ENCODE measurements at places on chromosomes 1 and 21.

- DNase-seq, result no peak
Observed at GRCh38 chr1:88333086-88333695, 350.9 kb upstream of the PKN2 start.

DNA sequence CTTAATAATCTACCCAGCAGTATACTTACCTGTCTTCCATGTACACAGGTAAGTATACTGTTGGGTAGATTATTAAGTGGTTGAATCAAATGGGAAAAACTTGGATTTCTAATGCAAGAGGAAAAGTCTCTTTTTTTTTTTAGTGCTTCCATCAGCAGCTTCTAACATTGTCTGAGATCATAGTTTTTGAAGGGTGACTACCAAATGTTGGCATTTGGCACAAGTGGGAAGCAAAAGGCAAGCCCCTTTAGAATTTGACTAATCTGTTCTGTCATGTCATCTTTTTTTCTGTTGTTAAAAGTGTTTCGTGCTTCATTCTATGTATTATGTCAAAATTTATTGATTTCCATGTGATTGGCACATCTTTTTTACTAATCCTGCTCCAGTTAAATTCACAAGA, 547 bp downstream of the FMO1 start:
- DNase-seq, result no peak

GRCh38 chr1:175099916-175100315, 32.3 kb downstream of the TNN start:
- DNase-seq, result no peak

- no peak for DNase-seq
Observed at GRCh38 chr21:39012326-39013230, 170.7 kb downstream of the PSMG1 start.

DNA sequence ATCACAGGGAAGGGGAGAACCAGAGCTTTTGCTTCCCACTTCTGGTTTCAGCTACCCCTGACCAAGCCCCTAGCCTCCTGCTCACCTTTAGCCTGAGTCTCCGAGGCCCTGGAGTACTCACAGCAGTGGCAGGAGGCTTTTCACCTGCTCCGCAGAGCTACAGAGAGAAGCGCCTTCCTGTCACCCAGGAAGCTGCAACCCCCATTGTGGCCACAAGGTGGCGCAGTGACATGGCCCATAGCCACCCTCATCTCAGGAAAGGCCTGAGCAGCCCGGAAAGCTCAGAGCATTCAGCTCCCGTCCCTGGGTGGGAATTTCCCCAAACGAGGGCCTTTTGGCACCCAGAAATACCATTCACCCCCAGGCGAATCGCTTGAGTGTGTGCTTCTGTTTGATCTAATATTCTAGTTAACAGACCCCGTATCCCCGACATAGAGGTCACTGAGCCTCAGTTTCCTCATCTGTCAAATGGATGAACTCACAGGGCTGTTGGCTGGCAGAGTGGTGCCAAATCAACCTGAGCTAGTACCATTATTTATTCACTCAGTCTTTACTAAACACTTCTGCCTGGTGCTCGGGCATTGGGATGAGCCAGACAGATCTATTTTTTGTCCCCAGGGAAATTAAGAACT, 25.3 kb downstream of the A3GALT2 start:
- DNase-seq, result peak; percentile 86

DNA sequence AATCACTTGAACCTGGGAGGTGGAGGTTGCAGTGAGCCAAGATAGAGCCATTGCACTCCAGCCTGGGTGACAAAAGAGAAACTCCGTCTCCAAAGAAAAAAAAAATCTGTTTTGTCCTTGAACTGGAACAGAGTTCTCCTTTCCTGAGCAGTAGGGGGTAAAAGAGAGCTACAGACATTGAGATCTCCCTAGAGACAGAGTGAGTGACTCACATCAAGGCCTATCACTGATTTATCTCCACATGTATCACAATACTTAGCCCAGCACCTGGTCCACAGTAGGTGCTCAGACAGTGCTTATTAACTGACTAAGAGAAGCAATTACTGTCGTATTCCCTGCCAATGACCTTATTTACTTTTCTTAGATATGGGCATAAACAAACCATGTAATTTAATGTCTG, 354.1 kb upstream of the C1orf87 start:
- DNase-seq, result no peak

DNA sequence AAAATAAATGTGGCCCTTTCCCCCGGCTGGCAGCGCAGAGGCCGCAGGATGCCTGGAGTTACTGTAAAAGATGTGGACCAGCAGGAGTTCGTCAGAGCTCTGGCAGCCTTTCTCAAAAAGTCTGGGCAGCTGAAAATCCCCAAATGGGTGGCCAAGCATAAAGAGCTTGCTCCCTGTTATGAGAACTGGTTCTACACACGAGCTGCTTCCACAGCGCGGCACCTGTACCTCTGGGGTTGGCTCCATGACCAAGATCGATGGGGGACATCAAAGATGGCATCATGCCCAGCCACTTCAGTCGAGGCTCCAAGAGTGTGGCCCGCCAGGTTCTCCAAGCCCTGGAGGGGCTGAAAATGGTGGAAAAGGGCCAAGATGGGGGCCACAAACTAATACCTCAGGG, 95.9 kb downstream of the LRIG2 start:
- DNase-seq, result no peak

DNA sequence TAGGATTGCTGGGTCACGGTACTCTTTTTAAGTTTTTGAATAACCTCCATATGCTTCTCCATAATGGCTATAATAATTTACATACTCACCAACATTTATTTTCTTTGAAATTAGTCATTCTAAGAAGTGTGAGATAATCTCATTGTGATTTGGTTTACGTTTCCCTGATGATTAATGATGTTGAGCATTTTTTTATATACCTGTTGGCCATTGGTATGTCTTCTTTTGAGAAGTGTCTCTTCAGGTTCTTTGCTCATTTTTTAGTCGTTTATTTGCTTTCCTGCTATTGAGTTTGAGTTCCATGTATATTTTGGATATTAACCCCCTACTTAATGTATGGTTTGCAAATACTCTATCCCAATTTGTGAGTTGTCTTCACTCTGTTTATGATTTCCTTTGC, 9.3 kb downstream of the RNF187 start:
- DNase-seq, result no peak

- DNase-seq, result no peak
Observed at GRCh38 chr1:201362906-201363305, 14.6 kb downstream of the TNNT2 start.

DNA sequence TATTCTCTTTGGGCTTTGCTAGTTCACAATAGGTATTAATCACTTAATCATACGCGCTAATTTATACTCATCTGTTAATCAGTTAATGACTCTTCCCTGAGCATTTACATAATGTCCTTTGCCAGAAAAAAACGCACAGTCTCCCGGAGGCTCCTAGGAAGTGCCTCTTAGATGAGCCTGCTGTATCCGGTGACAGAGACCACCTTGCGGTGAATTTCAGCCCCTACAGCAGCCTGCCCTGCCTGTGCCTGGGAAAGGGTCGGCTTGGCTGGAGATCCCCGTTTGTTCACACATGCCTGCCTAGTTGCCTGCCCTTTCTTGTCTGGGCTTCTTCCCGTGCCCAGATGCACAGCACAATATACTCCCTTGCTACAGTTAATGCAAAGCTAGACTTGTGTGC, 152.9 kb downstream of the ZBTB18 start:
- no peak for DNase-seq

DNA sequence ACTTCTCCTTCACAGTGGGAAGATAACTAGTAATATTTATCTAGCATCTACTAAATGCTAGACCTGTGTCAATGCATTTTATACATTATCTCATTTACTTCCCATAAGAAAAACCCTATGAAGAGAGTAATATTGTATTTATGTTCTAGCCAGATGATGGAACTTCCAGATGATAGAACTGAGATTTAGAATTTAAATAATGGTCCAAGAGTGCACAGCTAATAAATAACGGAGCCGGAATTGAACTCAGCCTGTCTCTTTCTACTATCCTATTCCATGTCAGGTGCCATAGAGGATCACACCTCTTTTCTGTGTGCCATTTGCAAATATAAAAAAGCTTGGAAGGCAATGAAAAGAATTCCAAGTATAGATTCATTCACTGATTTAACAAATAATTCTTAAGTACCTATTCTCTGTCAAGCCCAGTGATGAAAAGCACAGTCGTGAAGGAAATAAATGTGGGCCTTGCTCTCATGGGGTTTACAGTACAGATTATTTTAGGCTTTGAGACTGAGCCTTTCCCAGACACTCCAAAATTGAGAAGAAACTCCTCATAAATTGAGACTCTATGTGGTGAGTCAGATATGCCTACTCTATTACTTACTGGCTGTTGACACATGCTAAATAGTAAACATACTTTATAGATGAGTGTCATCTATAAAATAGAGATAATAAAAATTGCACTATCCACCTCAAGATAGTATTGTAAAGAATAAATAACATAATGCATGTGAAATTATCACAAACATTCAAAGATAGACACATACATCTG, 378.0 kb upstream of the PRMT6 start:
- DNase-seq, result no peak

DNA sequence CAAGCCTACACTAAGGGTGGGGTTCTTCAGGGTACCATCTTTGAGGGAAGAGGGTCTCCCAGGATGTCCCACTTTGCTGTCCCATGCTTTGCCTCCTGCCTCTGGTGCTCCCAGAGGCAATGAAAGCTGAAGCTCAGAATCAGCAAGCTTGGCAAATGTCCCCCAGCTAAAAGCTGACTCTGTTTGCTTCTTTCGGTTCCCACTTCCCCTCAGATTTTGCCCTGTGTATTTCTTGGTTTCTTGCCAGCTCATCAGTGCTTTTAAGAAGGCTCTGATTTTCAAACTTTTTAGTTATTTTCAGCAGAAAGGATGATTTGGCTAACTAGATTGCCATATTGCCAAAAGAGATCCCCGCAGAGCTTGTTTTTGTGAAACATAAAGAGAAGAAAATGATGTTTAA, 33.1 kb upstream of the COG2 start:
- no peak for DNase-seq

- DNase-seq, result peak; percentile 42
Observed at GRCh38 chr1:92486251-92487077, at the start of gene GFI1. Gene GFI1, minus strand, starts transcription at chr1:92486925. Its CDS starts 3,438 bp downstream, at chr1:92483487.

- DNase-seq, result peak; percentile 61
Observed at GRCh38 chr1:65001231-65001792, 35.0 kb upstream of the JAK1 start.

- no peak for DNase-seq
Observed at GRCh38 chr1:186897008-186897407, 68.3 kb downstream of the PLA2G4A start.

DNA sequence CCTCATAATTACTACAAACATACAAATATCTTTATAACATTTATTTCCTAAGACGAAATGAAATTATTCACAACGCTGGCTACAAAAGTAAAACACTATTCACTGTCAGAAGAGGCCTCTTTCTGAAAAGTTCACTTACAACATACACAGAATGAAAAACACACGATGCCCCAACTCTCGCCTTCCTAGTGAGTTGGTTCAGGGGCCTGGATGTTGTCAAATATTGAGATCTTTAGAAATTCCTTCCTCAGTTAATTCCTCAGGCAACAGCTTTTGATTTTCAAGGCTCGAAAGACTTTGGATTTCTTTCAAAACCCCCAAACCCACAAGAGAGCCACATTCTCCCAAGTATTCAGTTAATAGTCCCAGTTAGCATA, 14.2 kb upstream of the KCNE1 start:
- no peak for DNase-seq

DNA sequence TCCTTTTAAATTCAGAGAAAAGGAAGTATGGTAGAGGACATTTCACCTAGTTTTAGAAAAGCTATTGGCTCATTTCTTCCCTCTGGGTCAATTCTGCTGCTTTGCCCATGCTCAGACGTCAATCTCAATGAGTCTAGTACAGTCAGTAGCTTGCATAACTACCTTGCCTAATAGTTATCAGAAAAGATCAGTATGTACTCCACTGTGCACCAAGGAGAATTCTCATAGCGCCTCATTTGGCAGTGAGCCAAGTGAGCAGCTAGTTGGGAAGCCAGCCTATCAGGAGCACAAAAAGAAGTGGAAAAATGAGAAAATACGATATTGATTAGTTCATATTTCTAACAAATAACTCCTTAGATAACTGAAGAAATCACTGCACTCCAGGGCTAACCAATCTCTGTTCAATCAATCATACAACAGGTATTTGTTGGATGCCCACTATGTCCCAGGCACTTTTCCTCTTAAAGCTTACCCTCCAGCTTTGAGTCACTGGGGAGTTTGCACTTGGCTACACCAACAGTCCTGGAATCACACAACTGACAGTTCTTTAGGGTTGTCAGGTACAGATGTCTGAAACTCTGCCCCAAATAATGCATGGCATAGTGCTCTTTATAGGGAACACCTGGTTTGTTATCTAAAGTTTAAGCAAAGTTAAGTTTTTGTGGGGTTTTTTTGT, 50.2 kb downstream of the PRDX6 start:
- no peak for DNase-seq

- no peak for DNase-seq
Observed at GRCh38 chr1:199067483-199067882, 428.6 kb downstream of the PTPRC start.

- no peak for DNase-seq
Observed at GRCh38 chr1:168121401-168122011, 15.2 kb downstream of the GPR161 start.

GRCh38 chr1:79539001-79539400, 532.5 kb upstream of the ADGRL4 start:
- no peak for DNase-seq

GRCh38 chr1:58902830-58903513, 119.1 kb upstream of the JUN start:
- DNase-seq, result no peak

DNA sequence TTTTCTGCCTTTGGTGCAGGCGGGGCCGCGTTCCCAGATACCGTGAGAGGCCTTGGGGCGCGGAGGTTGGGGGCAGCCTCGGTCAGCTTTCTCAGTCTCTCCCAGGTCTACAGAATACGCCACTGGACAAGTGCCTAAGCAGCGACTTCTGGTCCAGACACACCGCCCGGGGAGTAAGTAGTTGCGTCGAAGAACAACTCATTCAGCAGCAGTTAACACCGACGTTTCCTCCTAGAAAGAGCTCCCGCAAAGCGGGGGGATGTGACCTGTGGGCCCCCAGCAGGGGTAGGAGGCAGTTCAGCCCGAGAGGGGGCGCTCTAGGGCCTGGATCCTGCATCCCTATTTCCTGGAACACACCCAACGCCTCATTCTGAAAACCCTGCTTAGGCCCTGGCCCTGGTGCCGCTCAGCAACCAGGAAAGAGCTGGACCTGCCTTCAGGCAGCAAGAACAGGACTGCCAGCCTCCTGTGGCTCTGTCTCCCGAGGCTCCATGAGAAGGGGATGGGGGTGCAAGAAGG, 6.5 kb upstream of the BARHL2 start:
- DNase-seq, result no peak

GRCh38 chr1:15351310-15351709, 58.4 kb upstream of the EFHD2 start:
- DNase-seq, result no peak

DNA sequence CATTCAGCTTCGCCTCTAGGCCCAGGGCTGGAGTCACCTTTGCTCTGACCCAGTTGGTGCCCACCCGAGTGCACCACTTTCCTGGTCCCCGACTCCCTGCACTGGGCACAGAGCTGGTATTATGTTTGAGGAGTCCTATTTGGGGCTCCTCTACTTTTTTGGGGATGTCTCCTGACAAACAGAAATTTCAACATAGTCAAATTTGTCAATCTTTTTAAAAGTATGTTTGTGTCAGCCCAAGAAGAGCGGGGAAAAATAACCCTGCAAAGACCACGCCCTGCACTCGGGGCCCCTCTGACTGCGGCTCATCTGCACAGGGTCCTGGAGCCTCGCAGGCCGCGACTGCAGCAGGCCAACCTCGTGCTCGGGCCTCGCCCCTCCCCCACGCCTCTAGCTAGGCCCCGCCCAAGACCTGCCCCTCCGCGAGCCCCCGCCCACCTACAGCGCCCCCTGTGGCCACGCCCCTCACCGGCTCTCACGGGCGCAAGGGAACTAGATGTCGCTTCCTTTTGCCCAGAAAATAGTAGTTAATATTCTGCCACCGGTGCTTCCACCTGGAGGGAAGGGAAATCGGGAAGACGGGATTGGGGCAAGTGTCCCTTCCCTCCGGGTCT, 11.4 kb downstream of the FAM229A start:
- DNase-seq, result peak; percentile 77

Data from T-helper 9 cell (primary cell).